ENCODE measurements at places on chromosomes 7 and 10.

- no peak for DNase-seq
Observed at GRCh38 chr10:1049425-1049958, 573 bp upstream of the IDI1 start.

- no peak for DNase-seq
Observed at GRCh38 chr10:121527690-121528089, 70.6 kb downstream of the FGFR2 start.

GRCh38 chr10:95419399-95419798 is 128.6 kb upstream of the PDLIM1 start:
- DNase-seq: no peak

GRCh38 chr10:43323245-43323644 is 48.2 kb upstream of the FXYD4 start:
- no peak for DNase-seq

DNA sequence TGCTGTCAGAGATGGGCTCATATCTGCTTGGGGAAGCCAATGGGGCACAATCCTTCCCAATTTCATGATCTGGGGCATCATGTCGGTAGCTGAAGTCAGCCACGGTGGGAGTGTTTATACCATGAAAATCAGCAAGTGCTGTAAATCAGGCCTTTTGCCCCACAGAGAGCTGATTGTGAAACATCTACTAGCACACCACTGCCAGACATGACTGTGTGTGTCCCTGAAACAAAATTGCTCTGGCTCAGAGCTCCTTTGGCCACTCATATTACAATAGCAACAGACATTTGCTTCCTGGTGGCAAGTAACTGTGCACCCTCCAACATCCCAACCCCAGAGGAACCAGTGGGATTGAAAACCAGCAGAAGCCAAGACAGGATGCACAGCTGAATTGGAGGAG is 23.7 kb downstream of the GPR26 start:
- DNase-seq: no peak

DNA sequence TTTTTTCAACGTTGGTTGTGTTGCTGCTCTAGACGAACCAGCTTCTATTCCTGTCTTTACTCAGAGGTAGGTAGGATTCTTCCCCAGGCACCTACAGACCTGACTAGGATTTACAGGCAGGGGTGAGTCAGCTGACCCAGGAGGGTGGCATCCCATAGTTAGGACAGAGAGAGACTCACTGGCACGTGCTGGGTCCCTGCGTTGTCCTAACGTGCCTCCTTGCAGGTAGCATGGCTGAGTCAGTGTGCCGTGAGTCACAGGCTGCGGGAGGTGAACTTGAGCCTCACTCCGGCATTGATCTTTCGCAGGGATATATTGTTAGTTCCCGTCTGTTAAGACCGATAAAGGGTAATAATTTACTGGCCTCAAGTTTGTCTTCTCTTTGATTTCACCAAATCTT is 96.5 kb downstream of the PFKFB3 start:
- no peak for DNase-seq

Measured in GOT3 (cell line).